Tongue (tissue), 3 donors: ENCODE measurements at places on chromosomes 6 and 20.

DNA sequence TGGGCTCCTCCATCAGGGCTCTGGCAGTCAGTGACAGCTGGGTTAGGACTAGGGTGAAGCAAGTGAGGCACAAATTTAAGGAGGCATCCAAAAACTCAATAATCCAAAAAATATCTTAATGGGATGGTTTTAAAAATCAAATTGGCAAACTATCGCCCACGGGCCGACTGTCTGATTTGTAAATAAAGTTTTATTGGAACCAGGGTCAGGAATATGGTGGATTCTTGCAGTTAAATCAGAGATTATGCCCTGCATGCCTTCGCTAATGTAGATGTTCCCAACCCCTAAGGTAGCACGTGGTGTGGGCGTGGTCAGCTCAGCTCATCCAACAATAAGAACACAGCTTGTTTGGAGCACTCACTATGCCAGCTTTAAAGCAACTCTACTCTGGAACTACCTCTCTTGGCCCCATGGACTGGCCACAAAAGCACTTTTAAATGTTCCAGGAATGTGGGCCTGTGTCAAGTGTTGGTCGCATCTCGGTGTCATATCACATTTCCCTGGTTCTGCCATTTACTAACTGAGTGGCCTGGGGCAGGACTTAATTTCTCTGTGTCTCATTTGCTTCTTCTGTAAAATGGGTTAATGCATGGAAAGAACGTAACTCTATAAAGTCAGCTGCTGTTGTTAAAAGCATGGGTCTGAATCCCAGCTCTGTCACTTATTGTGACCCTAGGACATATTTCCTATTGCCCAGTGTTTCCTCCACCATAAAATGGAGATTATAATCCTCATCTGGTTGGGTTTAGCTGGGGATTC, 7.0 kb downstream of the TP53RK start:
- no peak for DNase-seq

- peak; percentile 59 for DNase-seq
These were observed 136.6 kb downstream of the SYNDIG1 start for GRCh38 chr20:24605937-24606455.

DNA sequence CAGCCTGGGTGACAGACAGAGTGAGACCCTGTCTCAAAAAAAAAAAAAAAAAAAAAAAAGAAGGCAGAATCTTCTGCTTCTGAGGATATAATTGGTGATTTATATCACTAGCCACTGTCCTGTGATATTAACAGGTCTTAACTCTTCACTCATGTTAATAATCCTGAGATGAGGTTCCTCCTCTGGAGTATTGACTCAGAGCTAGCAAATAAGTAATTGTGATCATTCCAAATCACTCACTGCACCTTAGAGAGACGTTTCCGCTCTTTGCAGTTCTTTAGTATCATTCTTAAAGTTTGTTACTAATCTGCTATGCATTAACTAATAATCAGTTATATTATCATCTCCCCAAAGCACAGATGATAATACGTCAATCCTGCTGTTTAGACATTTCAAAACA, 41.6 kb upstream of the NOX3 start:
- DNase-seq: no peak

DNA sequence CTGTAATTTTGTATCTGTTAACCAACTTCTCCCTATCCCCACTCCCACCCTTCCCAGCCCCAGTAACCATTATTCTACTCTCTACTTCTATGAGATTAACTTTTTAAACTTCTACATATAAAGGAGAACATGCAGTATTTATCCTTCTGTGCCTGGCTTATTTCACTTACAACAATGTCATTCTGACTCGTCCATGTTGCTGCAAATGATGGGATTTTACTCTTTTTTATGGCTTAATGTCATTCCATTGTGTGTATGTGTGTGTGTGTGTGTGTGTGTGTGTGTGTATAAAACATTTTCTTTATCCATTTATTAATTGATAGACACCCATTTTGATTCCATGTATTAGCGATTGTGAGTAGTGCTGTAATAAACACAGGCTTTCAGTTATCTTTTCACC, 76.1 kb downstream of the COL19A1 start:
- DNase-seq: no peak

DNA sequence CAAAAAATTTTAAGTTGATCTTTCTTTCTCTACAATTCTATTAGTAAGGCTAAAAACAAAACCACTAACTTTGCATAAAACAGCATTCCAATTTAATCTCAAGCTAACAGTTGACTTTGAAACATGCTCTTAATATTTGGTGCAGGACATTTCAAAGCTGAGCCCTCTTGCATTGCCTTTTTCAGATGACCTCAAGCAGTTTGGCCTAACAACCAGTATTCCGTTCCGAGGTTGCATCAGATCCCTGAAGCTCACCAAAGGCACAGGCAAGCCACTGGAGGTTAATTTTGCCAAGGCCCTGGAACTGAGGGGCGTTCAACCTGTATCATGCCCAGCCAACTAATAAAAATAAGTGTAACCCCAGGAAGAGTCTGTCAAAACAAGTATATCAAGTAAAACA, 194.0 kb downstream of the ARHGAP18 start:
- no peak for DNase-seq

DNA sequence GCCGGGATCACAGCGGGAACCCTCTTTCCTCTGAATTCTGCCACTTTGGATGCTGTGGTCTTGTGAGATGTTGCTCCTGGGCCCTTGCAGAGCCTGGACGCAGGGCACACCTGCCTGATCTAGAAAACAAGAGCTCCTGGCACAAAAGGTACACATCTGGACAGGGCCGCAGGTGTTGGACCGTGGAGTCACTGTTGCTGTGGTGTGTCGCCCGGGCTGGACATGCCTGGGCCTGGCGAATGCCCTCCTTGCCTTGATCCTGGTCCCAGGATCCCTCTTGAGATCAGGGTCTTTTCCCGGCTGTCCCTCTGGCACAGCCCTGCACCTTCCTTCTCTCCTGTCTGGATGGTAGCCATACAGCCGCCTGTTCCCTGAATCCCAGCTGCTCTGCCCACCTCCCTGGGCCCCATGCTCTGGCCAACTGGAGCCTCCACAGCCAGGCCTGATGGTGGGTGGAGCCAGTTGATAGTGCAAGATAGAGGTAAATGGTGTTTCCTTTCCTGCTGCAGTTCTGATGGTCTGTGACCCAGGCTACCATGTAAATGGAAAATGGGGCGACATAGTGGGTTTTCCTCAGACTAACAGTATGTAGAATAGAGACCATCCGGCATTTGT, 5.0 kb downstream of the FOXP4 start:
- DNase-seq: peak; percentile 40

GRCh38 chr20:44384423-44385027, 29.0 kb downstream of the HNF4A start:
- peak; percentile 78 for DNase-seq

GRCh38 chr6:170271771-170272314, 19.0 kb downstream of the DLL1 start:
- no peak for DNase-seq

DNA sequence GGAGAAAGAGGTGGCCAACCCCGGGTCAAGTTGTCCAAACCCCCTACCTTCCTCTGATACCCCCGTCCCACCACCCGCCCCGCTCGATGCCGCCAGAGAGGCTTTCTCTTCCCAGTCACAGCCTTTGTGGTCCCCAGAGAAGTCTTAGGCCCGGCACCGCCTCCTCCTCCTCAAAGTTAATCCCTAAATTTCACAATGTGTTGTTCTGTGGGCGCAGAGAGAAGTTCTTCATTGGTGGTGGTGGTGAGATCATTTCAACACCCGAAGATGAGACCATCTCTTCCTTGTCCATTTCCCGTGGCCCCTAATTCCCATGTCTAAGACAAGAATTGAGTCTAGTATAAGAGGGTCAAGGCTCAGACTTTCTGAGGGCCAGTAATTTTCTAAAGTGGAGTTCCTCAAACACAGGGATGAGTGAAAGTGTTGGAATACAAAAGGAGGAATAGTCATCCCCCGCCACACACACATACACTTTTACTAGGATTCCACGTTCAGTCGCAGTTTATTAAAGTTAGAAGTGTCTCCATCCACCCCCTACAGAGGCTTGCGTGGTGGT, 10.4 kb downstream of the TRIM31 start:
- no peak for DNase-seq

DNA sequence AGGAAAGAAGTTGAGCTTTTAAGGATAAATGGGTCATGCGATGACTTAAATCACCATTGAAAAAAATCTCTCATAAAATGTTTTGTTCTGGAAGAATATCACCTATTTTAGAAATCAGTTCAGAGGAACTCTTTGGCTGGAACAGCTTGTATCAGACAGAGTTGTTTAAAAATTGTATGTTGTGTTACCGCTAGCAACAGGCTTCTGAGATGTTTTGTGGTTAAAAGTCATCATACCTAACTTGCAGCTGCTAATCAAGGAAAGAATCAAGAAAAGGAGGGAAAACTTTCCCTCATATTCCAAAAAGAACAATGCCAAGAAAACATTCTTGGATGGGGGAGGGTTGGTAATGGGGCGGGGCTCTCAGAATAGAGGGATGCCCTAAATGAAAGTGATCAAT, 220.7 kb upstream of the CITED2 start:
- DNase-seq: peak; percentile 39

- no peak for DNase-seq
These were observed 42.8 kb upstream of the LY86 start for GRCh38 chr6:6545616-6546317.

GRCh38 chr6:26432627-26433201, 7.6 kb upstream of the BTN3A3 start:
- DNase-seq: no peak
